T-helper 17 cell (primary cell): ENCODE measurements at places on chromosomes 13 and 19. TPM values are rescaled to one million over a fixed set of nuclear protein-coding genes. Genes with fewer than 3 reads are reported as not detected.

Gene RAB11B
- 81.6 TPM for total RNA-seq

Gene FXYD3
- total RNA-seq, result not detected

- H3K36me3 ChIP-seq, result no peaks in the 10 kb centered on the region
- H3K27ac ChIP-seq, result no peak overlapping the region
- no peak overlapping the region for H3K4me3 ChIP-seq
- no peak for DNase-seq
- peaks cover 3% of the 10 kb centered on the region for H3K4me1 ChIP-seq
- peaks cover 14% of the 10 kb centered on the region for H3K27me3 ChIP-seq
Observed at GRCh38 chr13:21641629-21642028, 29.2 kb upstream of the FGF9 start.

GRCh38 chr19:55305491-55305890, 19.6 kb downstream of the TMEM150B start:
- no peak overlapping the region for H3K27ac ChIP-seq
- no peaks in the 10 kb centered on the region for H3K27me3 ChIP-seq
- peak; percentile 29 for DNase-seq
- no peaks in the 10 kb centered on the region for H3K36me3 ChIP-seq
- no peak overlapping the region for H3K4me3 ChIP-seq
